ENCODE measurements at places on chromosomes 7 and 10. TPM values are rescaled to one million over a fixed set of nuclear protein-coding genes. Genes with fewer than 3 reads are reported as not detected.
A peak's percentile ranks its signal among the peaks of the same experiment; 100 is the strongest.

Gene ADAM12
- total RNA-seq = 9.7 TPM

Gene ZNF467
- not detected for total RNA-seq

Gene OR13A1
- total RNA-seq = not detected

Gene COPG2
- total RNA-seq = 41.7 TPM

Gene ITIH5
- under 0.01 TPM for total RNA-seq

Gene KIAA1549
- total RNA-seq = 1.3 TPM

Gene NANOS1
- total RNA-seq = under 0.01 TPM

Gene TMEM106B
- 82.8 TPM for total RNA-seq

DNA sequence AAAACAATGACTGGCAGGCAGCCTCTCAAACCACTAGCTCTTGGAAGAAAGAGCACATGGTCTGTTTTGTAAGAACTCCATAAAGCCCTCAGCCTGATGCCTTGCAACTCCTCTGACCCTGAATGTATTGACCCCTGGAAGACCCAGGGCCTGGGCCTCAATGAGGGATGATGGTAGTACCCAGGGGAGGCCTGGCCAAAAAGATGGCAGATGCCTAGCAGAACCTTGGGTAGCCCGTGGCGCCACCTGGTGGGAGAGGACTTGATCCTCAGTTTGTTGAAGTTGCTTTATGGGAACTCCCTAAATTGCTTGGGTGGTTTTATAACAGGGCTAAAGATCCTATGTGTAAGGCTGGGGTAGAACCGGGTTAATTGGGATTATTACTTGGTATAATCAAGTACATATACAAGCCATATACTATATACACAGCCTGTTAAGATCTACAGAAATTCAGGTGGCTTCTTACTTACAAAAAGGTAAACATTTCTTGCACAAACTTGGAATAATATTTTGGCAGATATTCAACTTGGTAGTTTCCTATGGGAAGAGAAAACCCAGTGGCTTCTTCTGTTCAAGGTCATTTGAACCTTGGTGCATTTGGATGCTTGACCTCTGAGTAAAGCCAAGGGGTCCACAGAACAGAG is 95.8 kb upstream of the CACUL1 start:
- H3K4me3 ChIP-seq = no peak overlapping the region
- no peaks in the 10 kb centered on the region for H3K36me3 ChIP-seq
- peaks cover 9% of the 10 kb centered on the region for H3K27me3 ChIP-seq
- peak; percentile 36 for DNase-seq

- H3K27ac ChIP-seq = no peak overlapping the region
- no peaks in the 10 kb centered on the region for H3K27me3 ChIP-seq
- peaks cover 2% of the 10 kb centered on the region for H3K4me1 ChIP-seq
- no peak overlapping the region for H3K4me3 ChIP-seq
- H3K36me3 ChIP-seq = no peaks in the 10 kb centered on the region
Observed at GRCh38 chr7:84261509-84261908, 66.9 kb upstream of the SEMA3A start.

GRCh38 chr10:23174074-23174976 is 17.8 kb upstream of the PTF1A start:
- no peaks in the 10 kb centered on the region for H3K36me3 ChIP-seq
- H3K4me3 ChIP-seq = no peak overlapping the region
- no peak overlapping the region for H3K27ac ChIP-seq
- no peaks in the 10 kb centered on the region for H3K4me1 ChIP-seq
- peaks cover 25% of the 10 kb centered on the region for H3K27me3 ChIP-seq
- no peak for DNase-seq

GRCh38 chr7:28132959-28133870 is 47.4 kb downstream of the JAZF1 start:
- H3K36me3 ChIP-seq = peaks cover 6% of the 10 kb centered on the region
- H3K4me3 ChIP-seq = no peak overlapping the region
- H3K4me1 ChIP-seq = peaks cover 12% of the 10 kb centered on the region

DNA sequence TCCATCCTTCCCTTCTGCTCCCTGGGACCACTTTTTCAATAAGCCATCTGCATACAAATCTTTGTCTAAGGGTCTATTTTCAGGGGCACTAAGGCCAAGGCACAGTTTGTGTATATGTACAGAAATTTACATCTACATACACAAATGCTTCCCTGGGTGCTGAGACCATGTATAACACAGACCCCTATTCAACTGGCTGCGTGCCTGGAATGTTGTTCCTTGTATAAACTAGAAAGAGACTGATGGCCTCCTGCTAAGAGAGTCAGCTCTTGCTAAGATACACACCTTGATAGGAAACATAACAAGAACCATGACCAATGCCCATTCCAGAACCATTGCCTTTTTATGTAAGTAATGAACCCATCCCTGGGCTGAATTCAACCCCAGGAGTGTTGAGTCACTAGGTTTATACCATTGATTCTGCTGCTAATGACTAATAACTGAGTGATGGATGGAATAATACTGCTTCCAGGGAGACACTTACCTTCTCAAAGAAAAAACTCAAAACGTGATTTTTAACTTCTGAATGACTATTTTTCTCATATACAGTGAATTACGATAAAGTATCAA is 290.7 kb downstream of the FGFR2 start:
- no peaks in the 10 kb centered on the region for H3K36me3 ChIP-seq
- no peaks in the 10 kb centered on the region for H3K27me3 ChIP-seq
- H3K27ac ChIP-seq = no peak overlapping the region

GRCh38 chr7:95396136-95397032 is at the start of gene PON3:
TSS of gene PON3 (minus strand) at chr7:95396375. CDS start at chr7:95396350, 25 bp downstream.
- no peaks in the 10 kb centered on the region for H3K36me3 ChIP-seq
- H3K4me1 ChIP-seq = no peaks in the 10 kb centered on the region
- no peak within 1 kb of the TSS for H3K4me3 ChIP-seq
- no peak for DNase-seq
- peaks cover 4% of the 10 kb centered on the region for H3K27me3 ChIP-seq

DNA sequence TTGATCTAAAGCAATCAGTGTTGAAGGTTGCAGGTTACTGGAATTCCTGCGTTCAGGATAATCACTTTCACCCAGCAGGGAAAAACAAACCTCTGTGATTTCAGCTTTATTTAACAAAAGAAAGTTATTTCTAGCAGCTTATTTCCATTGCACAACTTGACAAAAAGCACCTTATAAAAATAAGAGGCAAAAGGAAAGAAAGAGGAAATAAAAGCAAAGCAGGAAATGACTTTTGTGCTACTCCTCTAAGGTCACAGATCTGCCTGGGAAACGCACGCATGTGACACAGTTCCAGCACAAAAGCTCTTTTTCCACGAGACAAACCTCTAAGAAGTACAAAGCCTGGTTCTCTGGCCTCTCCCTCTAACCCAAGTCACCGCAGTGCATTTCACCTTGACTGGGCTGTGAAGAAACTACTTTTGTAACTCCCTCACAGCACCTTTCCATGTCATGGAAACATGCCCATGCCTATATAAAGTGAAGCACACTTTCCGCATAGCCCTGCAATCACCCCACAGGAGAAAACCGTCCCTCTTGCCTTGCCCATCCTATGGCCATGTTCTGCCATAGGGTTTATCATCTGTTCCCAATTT is 870 bp downstream of the ANK3 start:
- no peaks in the 10 kb centered on the region for H3K36me3 ChIP-seq
- no peak for DNase-seq
- H3K27me3 ChIP-seq = no peaks in the 10 kb centered on the region
- peaks cover 5% of the 10 kb centered on the region for H3K4me1 ChIP-seq

GRCh38 chr7:143493751-143494150 is 16.1 kb downstream of the TAS2R41 start:
- no peak overlapping the region for H3K4me3 ChIP-seq
- no peaks in the 10 kb centered on the region for H3K36me3 ChIP-seq
- no peak overlapping the region for H3K27ac ChIP-seq
- no peaks in the 10 kb centered on the region for H3K27me3 ChIP-seq
- H3K4me1 ChIP-seq = peaks cover 3% of the 10 kb centered on the region

DNA sequence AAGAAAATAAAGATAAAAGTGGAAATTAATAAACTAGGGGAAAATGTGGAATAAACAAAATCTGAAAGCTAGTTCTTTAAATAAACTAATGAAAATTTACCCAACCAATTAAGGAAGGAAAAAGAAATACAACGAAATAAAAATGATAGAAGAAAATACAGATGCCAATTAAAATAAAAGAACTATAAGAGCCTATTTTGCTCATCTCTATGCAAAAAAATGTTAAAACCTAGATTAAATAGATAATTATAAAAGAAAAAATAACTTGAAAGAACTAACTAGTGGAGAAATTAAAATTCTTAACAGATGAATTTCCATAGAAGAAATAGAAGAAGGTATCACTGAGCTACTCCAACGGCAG is 32.7 kb downstream of the PKD1L1 start:
- H3K27ac ChIP-seq = no peak overlapping the region
- H3K4me3 ChIP-seq = no peak overlapping the region
- H3K36me3 ChIP-seq = no peaks in the 10 kb centered on the region
- H3K27me3 ChIP-seq = peaks cover 35% of the 10 kb centered on the region
- no peaks in the 10 kb centered on the region for H3K4me1 ChIP-seq

DNA sequence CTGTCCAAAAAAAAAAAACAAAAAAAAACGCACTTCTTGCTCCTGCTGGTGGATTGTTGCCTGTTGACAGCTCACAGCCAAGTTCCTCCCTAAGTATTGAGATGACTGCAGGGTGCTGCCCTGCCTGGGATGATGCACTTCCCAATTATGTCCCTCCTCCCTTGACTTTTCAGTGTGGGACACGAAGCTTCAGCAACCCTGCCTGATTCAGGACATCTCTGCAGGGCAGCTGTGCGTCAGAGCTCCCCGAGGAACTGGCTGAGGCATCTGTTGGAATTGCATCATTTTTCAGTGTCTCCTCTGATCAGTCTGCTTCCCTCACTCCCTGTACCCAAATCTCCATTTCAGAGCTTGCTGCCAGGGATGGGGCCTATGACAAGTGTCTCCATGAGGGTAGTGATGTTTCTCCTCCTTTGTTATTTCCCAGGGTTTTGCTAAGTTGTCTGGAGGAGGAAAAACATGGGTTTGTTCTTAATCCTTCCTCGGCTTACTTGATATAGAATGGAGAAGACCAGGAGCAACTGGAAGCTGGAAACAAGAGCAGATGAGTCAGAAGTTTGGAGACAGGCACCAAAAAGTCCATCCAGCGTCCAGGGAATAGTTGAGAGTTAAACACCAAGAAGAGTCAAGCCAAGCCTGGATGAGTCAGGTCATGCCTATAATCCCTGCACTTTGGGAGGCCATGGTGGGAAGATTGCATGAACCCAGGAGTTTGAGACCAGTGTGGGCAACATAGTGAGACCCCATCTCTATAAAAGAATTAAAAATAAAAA is 355.1 kb downstream of the GALNT17 start:
- H3K36me3 ChIP-seq = no peaks in the 10 kb centered on the region
- no peak overlapping the region for H3K4me3 ChIP-seq
- no peak for DNase-seq

GRCh38 chr10:62261666-62262065 is 7.0 kb downstream of the RTKN2 start:
- H3K36me3 ChIP-seq = no peaks in the 10 kb centered on the region
- H3K4me1 ChIP-seq = peaks cover 3% of the 10 kb centered on the region
- no peak overlapping the region for H3K4me3 ChIP-seq
- DNase-seq = peak; percentile 63

GRCh38 chr7:27697861-27698430 is 35.3 kb upstream of the HIBADH start:
- no peak overlapping the region for H3K27ac ChIP-seq
- H3K4me3 ChIP-seq = no peak overlapping the region
- no peaks in the 10 kb centered on the region for H3K27me3 ChIP-seq
- H3K36me3 ChIP-seq = no peaks in the 10 kb centered on the region
- H3K4me1 ChIP-seq = peaks cover 7% of the 10 kb centered on the region

GRCh38 chr7:141954334-141954733 is 7.6 kb upstream of the CLEC5A start:
- no peak overlapping the region for H3K4me3 ChIP-seq
- no peaks in the 10 kb centered on the region for H3K4me1 ChIP-seq
- H3K36me3 ChIP-seq = no peaks in the 10 kb centered on the region
- H3K27me3 ChIP-seq = no peaks in the 10 kb centered on the region
- DNase-seq = no peak
- H3K27ac ChIP-seq = no peak overlapping the region

- H3K4me3 ChIP-seq = no peak overlapping the region
- peak; percentile 97 for DNase-seq
- H3K27ac ChIP-seq = peak overlapping the region; percentile 16
- peaks cover 14% of the 10 kb centered on the region for H3K4me1 ChIP-seq
- H3K27me3 ChIP-seq = no peaks in the 10 kb centered on the region
Observed at GRCh38 chr10:24894309-24894708, 58.1 kb downstream of the PRTFDC1 start.

- H3K4me3 ChIP-seq = no peak overlapping the region
- no peak for DNase-seq
- peak overlapping the region; percentile 93 for H3K27ac ChIP-seq
- peaks cover 29% of the 10 kb centered on the region for H3K36me3 ChIP-seq
- H3K27me3 ChIP-seq = no peaks in the 10 kb centered on the region
Observed at GRCh38 chr10:79158004-79158340, 89.2 kb downstream of the ZMIZ1 start.

DNA sequence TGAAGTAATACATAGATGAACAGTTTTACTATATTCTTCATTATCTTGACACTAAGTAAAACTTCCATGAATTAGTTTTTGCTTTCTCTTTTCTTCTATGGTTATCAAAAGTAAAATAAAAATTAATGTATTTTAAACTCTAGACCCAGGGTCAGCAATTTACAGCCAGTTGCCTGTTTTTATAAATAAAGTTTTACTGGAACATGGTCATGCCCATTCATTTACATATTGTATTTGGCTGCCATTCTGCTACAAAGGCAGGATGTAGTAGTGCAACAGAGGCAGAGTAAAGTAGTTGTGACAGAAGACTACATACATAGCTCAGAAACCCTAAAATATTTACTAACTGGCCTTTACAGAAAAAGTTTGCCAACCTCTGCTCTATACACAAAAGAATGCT is 98.8 kb downstream of the CNOT4 start:
- no peak for DNase-seq
- H3K27ac ChIP-seq = no peak overlapping the region
- H3K27me3 ChIP-seq = no peaks in the 10 kb centered on the region
- no peak overlapping the region for H3K4me3 ChIP-seq
- H3K36me3 ChIP-seq = peaks cover 3% of the 10 kb centered on the region

DNA sequence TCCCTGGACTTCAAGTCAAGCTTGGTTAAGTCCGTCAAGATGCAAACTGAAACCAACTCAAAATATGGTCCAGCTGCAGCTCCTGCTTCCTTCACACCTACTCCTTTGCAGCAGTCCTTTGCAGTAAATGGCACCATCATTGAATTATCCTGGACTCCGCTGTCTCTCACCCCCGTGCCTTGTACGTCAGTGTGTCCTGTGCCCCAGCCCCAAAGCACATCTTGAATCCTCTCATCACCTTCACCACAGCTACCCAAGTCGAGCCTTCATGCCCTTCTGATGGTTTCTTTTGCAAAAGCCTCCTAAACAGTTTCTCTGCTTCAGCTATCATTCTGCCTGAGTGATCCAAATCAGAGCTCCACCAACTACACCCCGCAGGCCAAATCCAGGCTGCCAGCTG is 88.4 kb upstream of the LEP start:
- no peaks in the 10 kb centered on the region for H3K4me1 ChIP-seq
- H3K27me3 ChIP-seq = peaks cover 59% of the 10 kb centered on the region
- no peak overlapping the region for H3K27ac ChIP-seq
- no peak overlapping the region for H3K4me3 ChIP-seq
- no peaks in the 10 kb centered on the region for H3K36me3 ChIP-seq

- H3K36me3 ChIP-seq = no peaks in the 10 kb centered on the region
- H3K27me3 ChIP-seq = no peaks in the 10 kb centered on the region
- H3K4me1 ChIP-seq = no peaks in the 10 kb centered on the region
- no peak for DNase-seq
Observed at GRCh38 chr7:125930848-125931247, 1001.2 kb upstream of the POT1 start.

GRCh38 chr7:10146271-10146670 is 827.4 kb upstream of the PHF14 start:
- no peak overlapping the region for H3K4me3 ChIP-seq
- H3K27me3 ChIP-seq = no peaks in the 10 kb centered on the region
- no peaks in the 10 kb centered on the region for H3K36me3 ChIP-seq
- H3K27ac ChIP-seq = no peak overlapping the region
- no peaks in the 10 kb centered on the region for H3K4me1 ChIP-seq
- DNase-seq = no peak

GRCh38 chr7:84638339-84638697 is 443.7 kb upstream of the SEMA3A start:
- H3K4me1 ChIP-seq = peaks cover 9% of the 10 kb centered on the region

Data from IMR-90 (cell line).